ENCODE measurements at places on chromosomes 1 and 21. TPM values are rescaled to one million over a fixed set of nuclear protein-coding genes. Genes with fewer than 3 reads are reported as not detected.

DNA sequence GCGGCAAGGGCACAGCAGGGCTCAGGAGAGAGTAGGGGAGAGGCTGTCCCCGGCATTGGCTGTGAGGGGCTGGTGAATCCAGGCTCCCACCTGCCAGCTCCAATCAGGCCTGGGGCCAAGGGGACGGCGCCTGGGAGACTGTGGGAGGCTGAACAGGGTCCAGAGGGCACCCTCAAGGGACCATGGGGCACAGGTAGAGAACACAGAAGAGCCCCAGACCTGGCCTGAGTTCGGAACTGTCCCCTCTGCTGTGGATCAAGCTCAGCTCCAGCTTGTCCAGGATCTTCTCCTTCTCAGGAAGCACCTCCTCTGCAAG is 67.0 kb downstream of the KCNAB2 start:
- DNase-seq = peak; percentile 0

- no peak for DNase-seq
Observed at GRCh38 chr1:180922631-180923015, 9.9 kb downstream of the KIAA1614 start.

DNA sequence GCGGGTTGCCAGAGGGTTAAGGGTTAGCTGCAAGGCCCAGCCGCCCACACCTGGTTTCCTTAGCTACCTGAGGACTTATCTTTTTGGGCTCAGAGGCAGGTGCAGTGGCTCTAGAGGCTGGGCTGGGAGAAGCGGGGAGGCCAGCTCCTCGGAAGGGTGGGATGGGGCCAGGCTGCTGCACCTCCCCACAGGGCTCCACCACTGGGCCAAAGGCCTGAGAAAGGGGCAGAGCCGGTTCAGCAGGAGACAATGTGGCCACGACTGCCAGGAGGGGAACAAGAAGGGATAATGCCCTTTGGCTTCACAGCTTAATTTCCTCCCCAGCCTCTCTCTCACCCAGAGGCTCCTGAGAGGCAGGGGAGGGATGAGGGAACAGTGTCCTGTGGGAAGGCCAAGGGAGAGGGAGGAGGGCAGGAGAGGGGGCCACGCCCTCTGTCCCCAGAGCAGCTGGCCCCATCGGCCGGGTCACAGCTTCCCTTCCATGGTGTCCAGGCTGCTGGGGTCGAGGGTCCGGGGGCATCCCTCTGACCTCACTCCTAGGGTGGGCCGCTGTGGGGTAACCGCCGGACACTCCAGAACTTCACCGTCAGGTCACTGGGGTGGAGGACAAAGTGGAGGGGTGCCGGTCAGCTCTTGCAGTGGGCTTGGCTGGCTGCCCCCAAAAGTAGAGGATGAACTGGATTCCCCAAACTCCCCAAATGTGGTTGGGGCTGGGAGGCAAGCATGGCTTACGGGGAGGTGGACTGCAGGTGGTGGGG is 50.4 kb downstream of the KIF21B start:
- DNase-seq = no peak

DNA sequence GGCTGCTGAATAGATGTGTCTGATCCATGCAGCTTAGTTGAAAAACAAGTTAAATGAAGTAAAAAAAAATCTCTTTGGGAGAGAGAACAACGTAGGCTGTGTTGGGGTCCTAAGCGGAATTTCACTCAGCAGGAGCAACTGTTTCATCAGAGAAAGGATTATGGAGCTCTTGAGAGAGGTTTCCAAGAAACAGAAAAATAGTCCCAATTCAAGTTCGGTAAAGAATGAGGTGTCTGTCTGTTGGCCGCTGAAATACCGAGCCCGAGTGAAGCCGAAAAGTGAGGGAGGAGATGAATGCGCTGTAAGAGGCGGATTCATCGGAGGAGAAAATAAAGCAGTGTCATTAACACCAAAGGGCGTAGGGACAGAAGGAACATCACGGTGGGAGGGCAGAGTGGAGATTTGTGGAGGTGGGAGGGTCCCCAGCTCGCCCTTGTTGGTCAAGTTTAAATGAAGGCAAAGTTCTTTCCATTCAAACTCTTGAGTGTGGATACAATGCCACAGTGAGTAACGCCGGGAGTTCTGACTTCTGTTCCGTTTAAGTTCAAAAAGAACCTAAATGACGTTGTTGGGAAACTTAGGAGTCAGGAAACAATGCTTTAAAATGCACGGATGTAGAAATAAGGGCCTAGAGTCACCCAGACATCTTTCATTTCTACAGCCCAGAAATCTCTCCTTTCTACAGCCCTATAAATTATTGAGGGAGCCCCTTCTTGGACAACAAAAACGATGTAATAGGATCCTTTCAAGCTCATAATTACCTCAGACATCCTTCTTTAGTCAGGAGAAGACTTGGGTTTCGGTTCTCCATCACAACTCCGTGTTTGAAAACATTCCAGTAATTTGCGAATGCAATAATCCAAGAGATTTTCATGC is 15.6 kb upstream of the SLC45A1 start:
- no peak for DNase-seq

DNA sequence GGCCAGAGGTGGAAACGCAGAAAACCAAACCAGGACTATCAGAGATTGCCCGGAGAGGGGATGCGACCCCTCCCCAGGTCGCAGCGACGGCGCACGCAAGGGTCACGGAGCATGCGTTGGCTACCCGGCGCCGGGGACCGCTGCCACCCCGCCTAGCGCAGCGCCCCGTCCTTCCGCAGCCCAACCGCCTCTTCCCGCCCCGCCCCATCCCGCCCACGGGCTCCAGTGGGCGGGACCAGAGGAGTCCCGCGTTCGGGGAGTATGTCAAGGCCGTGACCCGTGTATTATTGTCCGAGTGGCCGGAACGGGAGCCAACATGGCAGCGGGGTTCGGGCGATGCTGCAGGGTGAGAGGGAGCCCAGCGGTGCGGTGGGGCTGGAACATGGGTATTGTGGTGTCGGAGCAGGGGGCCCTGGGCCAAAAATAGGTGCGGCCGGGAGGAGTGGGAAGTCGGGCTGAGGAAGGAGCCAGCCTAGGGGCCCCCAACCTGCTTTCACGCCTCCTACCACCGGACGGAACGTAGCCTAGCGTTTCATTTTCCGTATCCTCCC is at the start of gene ACADM:
ACADM (plus strand) TSS at position 238 of the 551 bp plus-strand sequence; CDS start at position 317, 79 bp downstream.
- DNase-seq = peak; percentile 90

GRCh38 chr1:12677565-12677964 is 33.7 kb downstream of the AADACL4 start:
- DNase-seq = peak; percentile 24

PIGR gene
- not detected for total RNA-seq

CD53 gene
- 9.1 TPM for total RNA-seq

TENT5C gene
- total RNA-seq = 16.3 TPM

VSIG8 gene
- total RNA-seq = not detected

PODN gene
- total RNA-seq = 11.9 TPM

SIK1 gene
- total RNA-seq = 29.8 TPM

KRTAP19-2 gene
- not detected for total RNA-seq

HHAT gene
- total RNA-seq = 4.3 TPM

SLC5A3 gene
- total RNA-seq = 2.0 TPM
